Activated CD4-positive, alpha-beta T cell treated with anti-CD3 and anti-CD28 coated beads for 1 hour (primary cell): ENCODE measurements at places on chromosomes 7 and 10.

- DNase-seq = no peak
Observed at GRCh38 chr10:3702056-3702546, 82.9 kb downstream of the KLF6 start.

DNA sequence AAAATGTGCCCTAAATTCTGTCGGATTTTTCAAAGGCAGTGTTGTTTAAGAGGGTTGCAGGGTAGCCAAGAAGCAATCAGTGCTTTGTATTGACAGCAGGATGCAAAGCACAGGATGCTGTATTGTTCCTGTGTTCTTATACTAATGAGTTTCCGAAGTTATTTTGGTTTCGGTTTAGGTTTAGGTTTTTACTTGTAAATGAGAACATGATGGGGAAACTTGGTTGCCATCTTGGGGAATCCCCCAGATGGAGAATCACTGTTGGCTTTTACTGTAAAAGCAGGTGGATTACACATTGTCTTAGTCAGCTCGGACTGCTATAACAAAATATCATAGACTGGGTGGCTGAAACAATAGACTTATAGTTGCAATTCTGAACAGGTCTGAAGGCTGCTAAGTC lies 72.1 kb downstream of the INHBA start:
- DNase-seq = no peak

DNA sequence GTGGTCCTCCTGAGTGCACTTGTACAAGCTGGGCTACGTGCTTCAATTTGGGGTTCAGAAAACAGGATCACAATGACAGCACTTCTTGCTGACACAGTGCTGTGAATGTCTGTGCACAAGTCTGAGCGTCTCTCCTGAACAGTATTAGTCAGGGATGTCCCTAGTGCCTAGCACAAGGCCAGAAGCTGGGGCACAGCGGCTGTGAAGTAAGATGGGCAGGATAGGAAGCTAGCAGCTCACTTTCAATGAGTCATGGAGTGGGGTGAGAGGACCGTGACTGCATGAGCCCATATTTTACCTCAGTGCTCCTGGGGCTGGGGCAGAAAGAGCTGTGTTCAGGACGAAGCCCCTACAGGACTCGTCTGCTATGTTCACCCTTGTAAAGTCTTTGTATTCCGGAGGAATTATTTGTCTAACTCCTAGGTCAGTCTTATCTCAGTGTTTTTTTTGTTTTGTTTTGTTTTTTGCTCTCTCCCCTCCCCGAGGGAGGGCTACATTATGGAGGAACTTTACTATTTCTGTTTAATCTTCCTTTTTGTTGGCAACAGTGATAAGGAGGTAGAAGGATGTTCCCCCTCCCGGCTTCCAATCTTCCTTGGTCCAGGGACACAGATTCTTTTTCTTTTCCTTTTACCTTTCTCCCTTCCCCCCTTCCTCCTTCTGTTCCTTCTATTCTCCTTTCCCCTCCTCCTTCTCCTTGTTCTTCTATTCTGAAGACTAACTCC lies 2.8 kb upstream of the LRMDA start:
- DNase-seq = no peak

DNA sequence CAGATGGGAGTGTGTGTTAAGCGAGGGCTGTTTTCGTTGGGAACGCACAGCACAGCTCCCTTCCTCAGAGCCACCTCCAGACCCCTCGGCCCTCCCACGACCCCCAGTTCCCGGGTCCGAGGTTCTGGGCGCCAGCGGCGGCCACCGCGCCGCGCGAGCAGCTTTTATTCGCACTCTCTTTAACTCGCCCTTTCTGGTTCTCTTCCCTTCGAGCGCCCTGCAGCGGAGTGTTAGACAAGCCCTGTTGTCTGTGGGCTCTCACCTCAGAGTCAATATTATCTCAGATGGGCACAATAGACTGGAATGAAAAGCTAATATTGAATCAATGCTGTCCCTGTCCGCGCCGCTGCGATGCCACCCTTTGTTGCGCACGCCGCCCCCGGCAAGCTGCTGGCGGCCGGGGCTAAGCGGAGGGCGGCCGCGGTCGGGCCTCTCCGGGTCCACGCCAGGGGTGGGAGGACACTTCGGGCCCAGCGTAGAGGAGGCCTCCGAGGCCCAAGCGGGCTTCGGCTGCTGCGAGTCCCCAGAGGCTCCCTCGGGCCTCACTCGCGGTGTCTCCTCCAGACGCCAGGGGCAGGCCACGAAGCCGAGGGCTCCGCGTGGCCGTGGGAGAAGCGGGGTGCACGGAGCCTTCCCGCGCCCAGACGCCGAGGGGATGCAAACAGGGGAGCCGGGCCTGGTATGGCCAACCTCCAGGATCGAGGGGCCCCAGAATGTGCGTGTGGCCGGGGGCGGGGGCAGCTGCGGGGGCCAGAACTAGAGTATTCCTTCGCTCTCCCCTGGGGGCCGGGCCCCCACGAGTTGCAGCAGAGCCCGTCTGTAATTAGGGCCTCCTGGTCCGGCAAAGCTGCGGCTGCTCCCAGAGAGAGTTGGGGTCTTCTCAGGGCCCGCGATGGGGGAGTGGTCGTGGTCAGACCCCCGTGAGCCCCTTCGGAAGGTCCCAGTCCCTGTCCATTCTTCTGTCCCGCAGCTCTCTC lies 7.9 kb upstream of the EMX2 start:
- no peak for DNase-seq

GRCh38 chr10:28914701-28915100 lies 237.4 kb downstream of the BAMBI start:
- no peak for DNase-seq
